ENCODE measurements at places on chromosomes 13 and 19.

DNA sequence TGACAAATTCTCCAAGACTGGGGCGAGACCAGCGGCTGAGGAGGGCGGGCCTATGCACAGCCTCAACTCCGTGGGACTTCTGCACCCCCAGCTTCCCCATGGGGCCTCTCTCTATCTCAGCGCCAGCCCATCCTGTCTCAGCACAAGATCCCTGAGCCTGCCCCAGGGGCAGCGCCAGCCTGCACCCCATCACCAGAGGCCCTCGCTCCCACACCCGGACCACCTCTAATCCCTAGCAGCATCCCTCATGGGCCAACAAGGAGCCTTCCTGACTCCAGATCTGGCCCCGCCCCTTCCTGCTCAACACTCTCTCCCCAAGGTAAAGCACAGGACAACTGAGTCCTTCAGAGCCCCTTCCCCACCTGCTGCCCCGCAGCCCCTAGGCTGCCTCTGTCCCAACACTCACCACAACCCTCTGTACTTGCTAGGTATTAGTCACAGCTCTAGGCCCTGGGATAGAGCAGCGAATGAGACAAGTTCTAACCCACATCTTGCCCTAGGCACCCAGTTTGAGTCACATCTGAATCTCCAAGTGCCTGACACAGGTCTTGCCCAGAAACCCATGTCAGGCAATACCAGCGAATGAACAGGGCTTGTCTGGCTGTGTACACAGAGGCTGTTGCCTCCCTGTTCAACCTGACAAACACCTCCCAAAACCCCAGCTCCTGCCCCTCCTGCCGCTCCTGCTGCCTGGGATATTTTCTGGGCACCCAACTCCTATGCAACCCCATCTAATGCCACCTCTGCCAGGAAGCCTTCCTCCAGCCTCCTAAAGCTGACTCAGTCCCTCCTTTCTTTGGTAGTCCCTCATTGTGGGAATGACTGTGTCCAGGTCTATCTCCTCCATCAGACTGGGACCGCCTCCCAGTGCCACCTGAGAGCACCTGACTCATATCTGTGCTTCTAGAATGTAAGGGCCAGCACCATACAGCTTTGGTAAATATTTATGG lies 18.6 kb downstream of the GRIK5 start:
- no peak for DNase-seq

- DNase-seq: no peak
These were observed 81.2 kb upstream of the GPR183 start for GRCh38 chr13:99388334-99388923.

- no peak for DNase-seq
These were observed 531.7 kb downstream of the MYO16 start for GRCh38 chr13:109160887-109161669.

- no peak for DNase-seq
These were observed 2.1 kb upstream of the KLHL26 start for GRCh38 chr19:18634612-18635297.

DNA sequence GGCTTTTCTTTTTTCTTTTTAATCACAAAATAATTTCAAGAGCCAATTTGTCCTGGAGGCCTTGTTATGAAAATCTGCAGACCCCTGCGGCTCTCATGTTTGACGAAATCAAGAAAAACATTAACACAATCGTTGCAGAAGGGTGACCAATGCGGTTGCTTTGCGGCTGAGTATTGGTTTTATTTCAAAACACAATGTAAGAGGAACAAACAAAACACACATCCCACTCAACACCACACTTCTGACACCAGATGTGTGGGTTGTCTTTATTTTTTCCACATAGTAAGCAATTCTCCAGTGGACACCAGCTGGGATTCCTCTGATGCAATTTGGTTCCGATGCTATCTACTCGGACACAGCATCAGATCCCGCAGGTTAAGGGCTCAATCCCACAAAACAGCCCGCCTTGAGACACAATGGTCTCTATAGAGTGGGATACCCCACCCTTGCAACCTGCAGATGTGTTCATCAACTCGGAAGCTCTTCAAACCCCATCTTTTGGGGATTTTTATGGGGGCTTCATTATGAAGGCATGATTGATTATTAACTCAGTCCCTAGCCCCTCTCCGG lies 21.9 kb upstream of the CCDC124 start:
- no peak for DNase-seq

GRCh38 chr19:50703915-50704796 lies 15.4 kb downstream of the SHANK1 start:
- peak; percentile 68 for DNase-seq

GRCh38 chr19:1131718-1132551 lies 28.1 kb downstream of the GPX4 start:
- no peak for DNase-seq
